ENCODE measurements at places on chromosomes 12 and 14. TPM values are rescaled to one million over a fixed set of nuclear protein-coding genes. Genes with fewer than 3 reads are reported as not detected.

The SLCO1C1 gene
- not detected for total RNA-seq

The OR6C65 gene
- total RNA-seq = not detected

The RITA1 gene
- 17.0 TPM for total RNA-seq

The RPS6KL1 gene
- 0.83 TPM for total RNA-seq

The CMAS gene
- 54.7 TPM for total RNA-seq

The GNG2 gene
- total RNA-seq = 1.5 TPM

The VRK1 gene
- 26.4 TPM for total RNA-seq

The SMOC1 gene
- total RNA-seq = not detected

The GMPR2 gene
- 19.4 TPM for total RNA-seq

The TMEM229B gene
- 0.30 TPM for total RNA-seq

The CAPS2 gene
- 5.4 TPM for total RNA-seq

The PLEKHD1 gene
- not detected for total RNA-seq

The NXPH4 gene
- 5.0 TPM for total RNA-seq

The SENP1 gene
- total RNA-seq = 19.1 TPM

The NABP2 gene
- total RNA-seq = 21.5 TPM

The CD69 gene
- total RNA-seq = 1.9 TPM

The HRK gene
- total RNA-seq = 0.26 TPM

The SYT1 gene
- total RNA-seq = not detected

The SPRYD4 gene
- total RNA-seq = 3.6 TPM

The ASPG gene
- 12.2 TPM for total RNA-seq

The ANG gene
- 1.4 TPM for total RNA-seq

The DNAJC22 gene
- total RNA-seq = 0.53 TPM

The PCED1B gene
- not detected for total RNA-seq
